ENCODE measurements at places on chromosomes 1 and 21. TPM values are rescaled to one million over a fixed set of nuclear protein-coding genes. Genes with fewer than 3 reads are reported as not detected.

Gene IL12RB2
- total RNA-seq, result not detected

Gene TNFSF4
- total RNA-seq, result 0.79 TPM

Gene CD5L
- not detected for total RNA-seq

Gene HCRTR1
- not detected for total RNA-seq

Gene ADAMTS1
- total RNA-seq, result 57.5 TPM

Gene CXADR
- 0.39 TPM for total RNA-seq

Gene FAM89A
- 5.1 TPM for total RNA-seq

Gene KRTAP10-1
- not detected for total RNA-seq

Gene LCE3E
- not detected for total RNA-seq

Gene TRAPPC3
- 91.2 TPM for total RNA-seq

Gene CCDC181
- total RNA-seq, result not detected

Gene TESK2
- 10.8 TPM for total RNA-seq

Gene AMIGO1
- 0.79 TPM for total RNA-seq

Gene MYBPH
- not detected for total RNA-seq

Gene TMEM50A
- total RNA-seq, result 68.3 TPM

Gene DMRTB1
- total RNA-seq, result not detected

Gene RYR2
- not detected for total RNA-seq

Gene RGS16
- total RNA-seq, result 0.11 TPM

Gene S100A8
- total RNA-seq, result not detected

Gene TTLL7
- 13.7 TPM for total RNA-seq

Gene MAP3K6
- 35.2 TPM for total RNA-seq

Gene VAV3
- under 0.01 TPM for total RNA-seq

Gene LRRC38
- total RNA-seq, result not detected

Gene TIE1
- total RNA-seq, result not detected

Gene RNU1-2
- total RNA-seq, result under 0.01 TPM

Gene NTMT2
- total RNA-seq, result not detected

Gene ENTREP3
- total RNA-seq, result 9.0 TPM

All from placental epithelial cell (primary cell).